ENCODE measurements at places on chromosomes 5 and 9.

DNA sequence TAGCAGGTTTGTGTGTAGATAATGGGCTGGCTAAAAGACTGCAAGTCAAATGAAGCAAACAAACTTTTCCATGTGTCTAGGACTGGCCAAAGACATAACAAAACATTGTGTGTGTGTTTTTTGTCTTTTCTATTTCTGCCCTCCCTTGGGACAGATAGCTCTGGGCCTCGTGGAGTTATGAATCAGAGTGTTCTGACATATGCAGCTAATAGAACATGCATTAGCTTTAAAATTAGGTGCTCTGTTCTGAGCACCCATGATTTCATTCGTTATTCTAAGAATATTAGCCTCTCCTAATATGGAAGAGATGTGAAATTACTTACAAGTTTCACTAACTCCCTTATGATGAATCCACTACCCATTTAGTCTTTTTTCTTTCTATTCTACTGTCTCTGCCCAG lies 367.3 kb upstream of the PAPPA start:
- no peak for DNase-seq

- DNase-seq, result peak; percentile 57
Observed at GRCh38 chr5:181261320-181262049, 542 bp upstream of the TRIM52 start.

- DNase-seq, result no peak
Observed at GRCh38 chr5:14428302-14429081, 153.1 kb upstream of the OTULINL start.

- DNase-seq, result no peak
Observed at GRCh38 chr9:109087795-109088194, 32.0 kb downstream of the TMEM245 start.

GRCh38 chr5:178391480-178391879 lies 158.9 kb upstream of the PHYKPL start:
- no peak for DNase-seq

DNA sequence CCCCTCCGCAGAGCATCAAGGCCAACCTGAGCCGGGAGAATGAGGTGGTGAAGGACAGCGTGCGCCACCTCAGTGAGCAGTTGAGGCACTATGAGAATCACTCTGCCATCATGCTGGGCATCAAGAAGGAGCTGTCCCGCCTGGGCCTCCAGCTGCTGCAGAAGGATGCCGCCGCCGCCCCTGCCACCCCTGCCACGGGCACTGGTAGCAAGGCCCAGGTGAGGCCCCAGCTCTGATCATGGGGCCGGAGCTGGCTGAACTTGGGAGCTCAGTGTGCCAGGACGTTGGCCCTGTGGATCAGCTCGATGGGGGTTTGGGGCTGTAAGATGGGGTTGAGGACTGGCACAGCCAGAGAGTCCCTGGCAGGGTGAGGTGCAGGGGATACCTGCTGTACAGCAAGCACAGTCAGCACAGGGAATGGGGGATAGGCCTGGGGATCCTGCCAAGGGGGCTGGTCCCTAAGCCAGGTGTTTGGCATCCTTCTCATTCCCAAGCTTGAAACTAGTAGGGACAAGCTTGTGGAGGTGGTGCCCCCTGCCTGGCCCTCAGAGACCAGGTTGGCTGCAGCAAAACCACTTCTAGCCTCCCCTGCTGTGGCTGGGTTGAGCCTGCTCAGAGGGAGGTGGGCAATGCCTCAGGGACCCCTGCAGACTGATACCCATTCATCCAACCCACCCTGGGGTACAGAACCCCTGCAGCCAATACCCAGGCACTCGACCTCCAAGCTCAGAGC lies 22.5 kb downstream of the OLFML2A start:
- DNase-seq, result no peak

DNA sequence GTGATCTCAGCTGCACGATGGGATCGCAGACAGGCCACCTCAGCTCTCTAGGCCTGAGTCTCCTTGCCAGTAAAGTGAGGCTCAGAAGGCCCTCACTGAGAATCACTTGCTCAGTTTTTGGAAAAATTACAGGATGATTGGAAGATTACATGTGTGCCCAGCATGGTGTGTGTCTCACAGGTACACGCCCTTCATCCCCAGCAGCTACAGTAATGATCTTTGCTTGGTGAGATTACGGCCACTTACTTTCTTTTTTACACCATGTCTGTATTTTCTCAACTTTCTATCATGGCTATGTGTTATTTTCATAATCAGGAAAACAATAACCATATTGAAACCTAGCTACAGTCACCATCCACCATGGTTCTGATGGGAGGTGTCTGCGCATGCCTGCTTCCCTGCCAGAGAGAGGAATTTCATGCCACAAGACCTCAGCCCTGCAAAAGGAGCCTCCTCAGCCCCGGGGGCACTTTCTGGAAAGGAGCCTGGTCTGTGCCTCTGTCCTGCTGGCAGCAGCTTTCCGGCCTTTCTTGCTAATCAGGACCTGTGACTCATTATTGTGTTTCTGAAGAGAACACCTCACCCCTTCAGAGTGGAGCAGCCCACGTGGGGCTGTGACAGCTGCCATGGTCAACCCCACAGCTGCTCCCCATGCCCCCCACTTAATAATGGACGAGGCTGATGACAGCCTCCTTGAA lies 64.2 kb upstream of the OLFM1 start:
- no peak for DNase-seq

GRCh38 chr9:134894136-134894860 lies 13.7 kb downstream of the FCN2 start:
- DNase-seq, result no peak

GRCh38 chr5:172585114-172585513 lies 55.9 kb upstream of the NEURL1B start:
- DNase-seq, result no peak

GRCh38 chr9:136237486-136238341 lies 7.9 kb downstream of the QSOX2 start:
- no peak for DNase-seq
